T-helper 2 cell treated with Interferon-gamma antibody and Interleukin-4, amounts not matched to agents 5 μg/mL and 100 μg/mL, for 36 hours (primary cell): ENCODE measurements at places on chromosomes 4 and X.

- H3K4me3 ChIP-seq, result no peak overlapping the region
- no peaks in the 10 kb centered on the region for H3K27me3 ChIP-seq
- H3K36me3 ChIP-seq, result no peaks in the 10 kb centered on the region
These were observed 407.3 kb downstream of the PCDH18 start for GRCh38 chr4:137125011-137125410.

DNA sequence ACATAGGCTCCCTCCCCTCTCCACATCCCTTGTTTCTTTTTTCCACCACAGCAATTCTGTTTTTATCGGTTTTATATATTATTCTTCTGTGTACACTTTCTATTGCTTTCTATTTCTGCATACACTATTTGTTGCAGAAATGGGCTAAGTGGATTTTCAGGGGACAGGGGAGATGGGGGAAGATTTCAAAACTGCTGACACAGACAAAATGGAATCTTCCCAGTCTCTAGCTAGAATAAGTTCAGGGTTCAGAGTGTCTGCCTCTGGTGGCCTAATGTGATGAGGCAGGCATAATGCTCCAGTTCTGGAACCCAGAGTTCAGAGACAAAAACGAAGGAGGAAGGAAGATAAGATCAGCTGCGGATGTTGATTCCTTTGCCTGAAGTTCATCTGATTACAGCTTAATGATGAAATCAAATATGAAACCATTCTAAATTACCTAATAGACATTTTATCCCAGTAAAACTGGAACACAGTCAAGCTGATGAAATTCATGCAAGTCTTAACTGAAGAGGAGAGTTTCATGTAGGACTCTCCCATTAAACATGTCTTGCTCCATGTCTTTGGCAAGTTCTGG is 447.1 kb downstream of the AFF2 start:
- H3K4me3 ChIP-seq, result no peak overlapping the region
- H3K4me1 ChIP-seq, result no peaks in the 10 kb centered on the region
- H3K36me3 ChIP-seq, result no peaks in the 10 kb centered on the region

DNA sequence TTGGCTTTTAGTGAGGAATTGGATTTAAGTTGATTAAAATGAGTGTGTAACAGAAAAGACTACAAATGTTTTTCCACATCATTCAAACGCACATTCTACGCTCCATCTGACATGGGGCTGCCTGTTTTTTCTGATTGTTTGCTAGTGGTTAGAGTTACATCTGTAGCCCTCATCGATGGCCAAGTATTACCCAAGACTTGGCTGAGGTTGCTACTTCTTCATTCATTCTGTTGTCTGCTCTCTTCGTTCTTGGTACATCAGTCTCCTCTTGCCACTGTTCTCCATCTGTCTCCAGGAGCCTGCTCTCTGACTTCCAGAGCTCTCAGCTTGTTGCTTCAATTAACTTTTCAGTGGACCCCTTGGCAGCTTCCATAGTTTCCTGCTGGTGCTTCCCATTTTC is 1844.6 kb upstream of the TENM3 start:
- H3K4me3 ChIP-seq, result no peak overlapping the region
- no peaks in the 10 kb centered on the region for H3K36me3 ChIP-seq
- H3K27me3 ChIP-seq, result no peaks in the 10 kb centered on the region
- H3K27ac ChIP-seq, result no peak overlapping the region
- H3K4me1 ChIP-seq, result no peaks in the 10 kb centered on the region

DNA sequence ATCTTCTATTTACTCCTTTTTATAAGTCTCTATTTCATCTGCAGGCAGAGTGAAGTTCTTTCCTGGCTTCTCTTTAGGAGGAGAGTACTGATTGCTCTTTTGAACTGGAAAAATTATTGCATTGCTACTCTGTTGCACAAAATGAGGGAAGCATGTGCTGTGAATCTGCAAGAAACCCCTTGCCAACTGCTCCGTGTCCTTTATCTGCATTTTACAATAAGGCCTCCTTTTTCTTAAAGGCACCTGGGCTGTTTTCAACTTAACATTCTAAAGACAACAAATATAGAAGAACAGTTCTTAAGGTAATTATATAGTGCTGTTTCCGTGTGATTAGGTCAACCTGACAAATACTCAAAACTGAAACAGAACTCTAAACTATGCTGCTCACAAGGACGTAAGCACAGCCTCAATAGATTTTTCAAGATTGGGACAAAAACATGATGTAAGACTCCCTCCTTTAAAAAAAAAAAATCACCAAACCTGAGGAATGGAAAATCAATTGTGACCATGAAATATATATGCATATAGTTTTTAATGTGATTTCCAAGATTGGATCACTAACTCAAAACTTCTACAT is 716.6 kb upstream of the INTU start:
- no peak overlapping the region for H3K27ac ChIP-seq
- H3K4me3 ChIP-seq, result no peak overlapping the region
- no peaks in the 10 kb centered on the region for H3K36me3 ChIP-seq

GRCh38 chrX:46447384-46447783 is 97.8 kb downstream of the ZNF674 start:
- no peaks in the 10 kb centered on the region for H3K27me3 ChIP-seq
- peaks cover 15% of the 10 kb centered on the region for H3K36me3 ChIP-seq
- H3K4me3 ChIP-seq, result peak overlapping the region; percentile 88
- H3K27ac ChIP-seq, result peak overlapping the region; percentile 84
- DNase-seq, result no peak

DNA sequence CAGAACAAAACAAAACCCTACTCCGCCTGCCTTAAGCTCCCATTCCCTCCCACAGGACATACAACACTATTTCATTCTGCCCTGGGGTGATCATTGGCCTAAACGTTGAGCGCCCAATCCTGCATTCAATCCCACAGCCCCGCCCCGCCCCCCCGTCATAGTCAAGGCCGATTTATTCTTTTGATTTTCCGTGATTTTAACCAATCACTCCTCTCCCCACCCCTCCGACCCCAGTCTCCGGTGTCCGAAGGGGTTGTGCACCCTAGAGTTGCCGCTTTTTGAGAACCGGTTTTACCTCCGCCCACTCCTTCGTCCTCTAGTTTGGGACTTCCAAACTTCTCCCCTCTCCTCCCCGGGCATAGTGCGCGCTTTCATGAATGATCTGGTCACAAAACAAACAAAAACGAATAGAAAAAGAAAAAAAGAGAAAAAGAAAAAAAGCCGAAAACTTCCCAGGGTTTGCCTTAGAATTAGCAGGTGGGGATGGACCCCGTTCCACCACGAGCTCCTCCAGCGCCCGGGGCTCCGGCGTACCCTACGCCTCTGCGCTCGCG is 446 bp upstream of the UBE2A start:
- peak overlapping the region; percentile 84 for H3K4me3 ChIP-seq
- peak overlapping the region; percentile 82 for H3K27ac ChIP-seq
- no peaks in the 10 kb centered on the region for H3K27me3 ChIP-seq
- peaks cover 11% of the 10 kb centered on the region for H3K4me1 ChIP-seq
- peaks cover 4% of the 10 kb centered on the region for H3K36me3 ChIP-seq

DNA sequence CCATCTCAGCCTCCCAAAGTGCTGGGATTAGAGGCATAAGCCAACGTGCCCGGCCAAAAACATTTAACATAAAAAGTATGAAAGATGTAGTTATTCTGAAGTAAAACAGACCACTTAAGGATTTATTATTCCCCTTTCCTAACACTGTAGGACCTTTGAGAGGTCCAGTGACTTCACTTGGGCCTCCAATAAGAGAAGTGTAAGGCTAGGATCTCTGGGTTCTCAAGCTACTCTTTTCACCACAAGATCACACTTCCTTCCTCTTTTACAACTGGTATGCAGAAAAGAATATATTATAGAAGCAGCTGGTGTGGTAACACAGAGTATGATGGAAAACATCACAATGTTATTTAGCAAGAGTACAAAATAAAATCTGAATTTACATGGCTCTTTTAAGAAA is 30.2 kb upstream of the CCNG2 start:
- no peaks in the 10 kb centered on the region for H3K36me3 ChIP-seq
- H3K27ac ChIP-seq, result peak overlapping the region; percentile 19
- H3K27me3 ChIP-seq, result peaks cover 26% of the 10 kb centered on the region
- peaks cover 14% of the 10 kb centered on the region for H3K4me1 ChIP-seq
